ENCODE measurements at places on chromosomes 6 and 20.

DNA sequence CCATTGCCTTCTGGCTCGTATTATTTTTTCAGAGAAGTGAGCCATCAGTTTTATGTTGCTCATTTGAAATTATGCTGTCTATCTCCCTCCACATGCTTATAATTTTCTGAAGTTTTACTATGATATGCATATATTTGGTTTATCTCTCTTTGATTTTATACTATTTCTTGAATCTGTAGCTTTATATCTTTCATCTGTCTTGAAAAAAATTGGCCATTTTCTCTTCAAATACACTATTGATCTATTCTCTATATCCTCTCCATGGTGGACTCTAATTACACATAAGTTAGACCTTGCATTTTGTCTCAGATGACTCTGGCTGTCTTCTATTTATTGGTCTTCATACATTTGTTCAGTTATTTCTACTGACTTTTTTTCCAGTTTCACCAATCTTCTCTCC lies 13.7 kb upstream of the COL19A1 start:
- no peak for DNase-seq

- peak; percentile 62 for DNase-seq
These were observed 367 bp upstream of the PCIF1 start for GRCh38 chr20:45934046-45934585.

GRCh38 chr6:139887275-139887674 lies 512.8 kb upstream of the CITED2 start:
- DNase-seq, result no peak

- no peak for DNase-seq
These were observed 65.9 kb downstream of the PHF20 start for GRCh38 chr20:35837577-35838195.

GRCh38 chr20:56934888-56935287 lies 305.8 kb downstream of the TFAP2C start:
- no peak for DNase-seq

DNA sequence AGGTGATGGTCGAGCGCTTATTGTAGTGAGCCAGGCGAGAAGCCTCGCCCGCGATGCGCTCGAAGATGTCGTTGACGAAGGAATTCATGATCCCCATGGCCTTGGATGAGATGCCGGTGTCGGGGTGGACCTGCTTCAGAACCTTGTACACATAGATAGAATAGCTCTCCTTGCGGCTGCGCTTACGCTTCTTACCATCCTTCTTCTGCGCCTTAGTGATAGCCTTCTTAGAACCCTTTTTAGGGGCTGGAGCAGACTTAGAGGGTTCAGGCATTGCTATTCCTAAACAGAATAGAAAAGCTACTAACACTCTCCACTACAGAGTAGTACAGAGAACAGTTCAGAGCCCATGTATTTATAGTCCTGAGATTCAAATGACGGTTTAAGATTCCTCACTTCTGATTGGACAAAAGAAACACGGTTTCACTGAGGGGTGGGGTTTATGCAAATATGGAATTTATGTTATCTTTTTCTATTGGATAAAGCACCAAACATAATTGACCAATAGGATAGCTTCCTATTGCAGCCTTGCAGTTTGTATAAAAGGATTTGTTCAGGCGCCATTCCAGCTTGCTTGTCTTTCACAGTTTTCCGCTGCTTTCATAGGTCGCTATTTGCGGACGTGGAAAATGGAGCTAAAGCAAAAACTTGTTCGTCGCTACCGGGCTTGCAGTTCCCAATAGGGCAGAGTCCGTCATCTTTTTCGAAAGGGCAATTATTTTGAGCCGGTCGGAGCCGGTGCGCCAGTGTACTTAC lies 43.7 kb upstream of the HFE start:
- no peak for DNase-seq

- no peak for DNase-seq
These were observed 92.4 kb downstream of the PRND start for GRCh38 chr20:4813863-4814695.

DNA sequence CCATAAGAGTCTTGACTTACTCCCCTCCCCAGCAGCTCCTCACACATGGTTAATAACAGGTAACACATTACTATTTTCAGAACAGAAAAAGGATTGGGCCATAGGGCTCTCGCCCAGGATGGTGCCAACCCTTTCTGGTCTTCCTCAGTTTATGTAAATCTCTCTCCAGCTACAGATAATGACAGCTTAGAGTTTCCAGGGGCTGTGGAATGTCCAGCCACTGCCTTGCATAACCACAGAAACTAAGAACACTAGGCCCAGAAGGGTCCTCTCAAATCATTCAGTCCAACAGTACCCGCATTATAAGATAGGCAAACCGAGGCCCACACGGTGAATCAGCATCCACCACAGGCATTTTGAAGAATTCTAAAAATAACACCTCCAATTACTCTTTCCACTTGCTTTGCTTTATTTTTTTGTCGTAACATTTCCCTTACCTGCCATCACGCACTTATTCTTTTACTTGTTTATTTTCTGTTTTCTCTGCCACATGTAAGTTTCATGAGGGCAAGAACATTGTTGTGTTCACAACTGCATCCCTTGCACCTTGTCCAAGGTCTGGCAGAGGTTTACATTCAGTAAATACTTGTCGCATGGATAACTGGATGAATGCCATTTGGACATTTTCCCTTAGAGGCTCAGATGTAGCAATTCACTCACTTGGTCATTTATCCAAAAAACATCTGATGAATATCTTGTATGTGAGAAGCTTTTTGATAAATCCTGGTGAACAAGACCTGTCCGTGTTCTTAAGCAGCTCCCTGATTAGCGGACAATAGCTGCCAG lies 6.4 kb upstream of the SDC4 start:
- DNase-seq, result no peak

DNA sequence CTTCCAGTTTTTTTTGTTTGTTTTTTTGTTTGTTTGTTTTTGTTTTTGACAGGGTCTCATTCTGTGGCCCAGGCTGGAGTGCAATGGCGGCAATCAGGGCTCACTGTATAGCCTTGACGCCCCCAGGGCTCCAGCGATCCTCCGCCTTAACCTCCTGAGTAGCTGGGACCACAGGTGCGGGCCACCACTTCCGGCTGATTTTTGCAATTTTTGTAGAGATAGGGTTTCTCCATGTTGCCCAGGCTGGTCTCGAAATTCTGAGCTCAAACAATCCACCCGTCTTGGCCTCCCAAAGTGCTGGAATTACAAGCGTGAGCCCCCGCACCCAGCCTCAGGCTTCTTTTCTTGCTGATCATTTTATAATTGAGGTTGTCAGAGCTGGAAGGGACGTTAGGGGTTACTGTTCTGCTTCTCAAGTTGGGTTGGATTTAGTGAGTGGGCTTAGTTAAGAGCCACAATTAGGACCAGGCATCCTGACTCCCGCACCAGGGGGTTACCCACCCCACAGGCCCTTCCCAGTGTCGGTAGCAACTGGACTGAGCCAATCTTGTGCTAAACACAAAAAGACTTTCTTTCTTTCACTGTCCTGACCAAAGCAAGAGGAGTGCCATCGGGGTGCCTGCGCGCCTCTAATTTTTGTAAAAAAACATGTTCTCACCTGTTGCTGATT lies 13.1 kb upstream of the ZSCAN9 start:
- no peak for DNase-seq

GRCh38 chr6:18347021-18347577 lies 40.1 kb upstream of the RNF144B start:
- DNase-seq, result no peak

DNA sequence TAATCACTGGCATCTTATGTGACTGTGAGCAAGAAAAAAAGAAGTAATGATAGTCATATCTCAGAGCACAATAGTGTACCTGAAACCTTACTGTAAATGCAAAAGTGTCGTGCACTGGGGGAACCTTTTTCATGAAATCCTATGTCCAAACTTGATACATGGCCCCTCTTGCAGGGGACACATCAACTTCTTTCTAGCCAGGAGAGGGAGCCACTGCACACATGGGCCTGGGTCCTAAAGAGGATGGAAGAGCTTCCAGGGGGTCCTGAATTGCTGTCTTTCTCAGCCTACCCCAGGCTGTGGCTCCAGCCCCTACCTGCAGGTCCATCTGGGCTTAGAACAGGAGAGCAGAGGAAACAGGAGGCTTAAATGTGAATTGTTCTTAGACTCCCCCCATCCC lies 165.7 kb downstream of the SOD2 start:
- no peak for DNase-seq

DNA sequence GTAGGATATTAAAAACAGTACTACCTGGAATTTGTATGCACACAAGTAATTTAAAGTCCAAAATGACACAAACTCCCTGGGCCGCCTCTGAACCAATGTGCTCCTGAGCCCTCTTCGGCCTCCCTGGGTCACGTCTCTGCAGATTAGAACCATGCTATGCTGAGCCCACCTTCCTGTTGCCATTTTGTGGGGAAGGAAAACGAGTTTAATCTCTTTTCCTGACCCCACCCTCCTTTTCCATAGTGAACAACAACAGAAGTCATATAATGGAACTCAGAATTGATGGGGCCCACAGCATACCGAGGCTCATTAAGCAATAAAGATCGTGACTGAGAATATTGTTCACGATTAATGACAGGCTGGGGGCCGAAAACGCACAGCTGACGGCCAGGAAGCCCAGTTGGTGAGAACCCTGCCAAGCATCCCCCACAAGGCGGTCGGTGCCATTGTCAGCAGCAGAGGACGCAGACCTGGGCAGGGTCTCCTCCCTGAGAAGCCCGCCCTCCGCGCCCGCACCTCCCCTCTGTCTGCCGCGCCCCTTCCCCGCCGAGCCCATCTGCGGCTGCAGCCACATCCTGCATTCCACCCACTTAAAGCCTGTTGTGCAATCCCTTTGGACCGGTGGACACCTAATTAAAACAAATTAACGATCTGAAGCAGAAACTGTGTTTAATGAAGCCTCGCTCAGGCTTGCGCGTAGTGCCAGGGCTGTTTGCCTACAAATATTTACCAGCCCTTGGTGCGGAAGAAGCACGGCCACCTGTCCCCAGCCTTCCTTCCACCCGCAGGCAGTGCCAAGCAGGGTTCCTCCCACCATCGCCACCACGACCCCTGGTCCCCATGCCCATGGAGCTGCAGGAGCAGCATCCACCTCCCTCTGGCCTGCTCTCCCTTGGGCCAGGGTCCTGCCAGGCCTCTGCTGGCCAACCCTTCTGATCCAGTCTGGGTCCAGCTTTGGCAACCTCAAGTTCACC lies 68.1 kb downstream of the DLL1 start:
- DNase-seq, result peak; percentile 52

DNA sequence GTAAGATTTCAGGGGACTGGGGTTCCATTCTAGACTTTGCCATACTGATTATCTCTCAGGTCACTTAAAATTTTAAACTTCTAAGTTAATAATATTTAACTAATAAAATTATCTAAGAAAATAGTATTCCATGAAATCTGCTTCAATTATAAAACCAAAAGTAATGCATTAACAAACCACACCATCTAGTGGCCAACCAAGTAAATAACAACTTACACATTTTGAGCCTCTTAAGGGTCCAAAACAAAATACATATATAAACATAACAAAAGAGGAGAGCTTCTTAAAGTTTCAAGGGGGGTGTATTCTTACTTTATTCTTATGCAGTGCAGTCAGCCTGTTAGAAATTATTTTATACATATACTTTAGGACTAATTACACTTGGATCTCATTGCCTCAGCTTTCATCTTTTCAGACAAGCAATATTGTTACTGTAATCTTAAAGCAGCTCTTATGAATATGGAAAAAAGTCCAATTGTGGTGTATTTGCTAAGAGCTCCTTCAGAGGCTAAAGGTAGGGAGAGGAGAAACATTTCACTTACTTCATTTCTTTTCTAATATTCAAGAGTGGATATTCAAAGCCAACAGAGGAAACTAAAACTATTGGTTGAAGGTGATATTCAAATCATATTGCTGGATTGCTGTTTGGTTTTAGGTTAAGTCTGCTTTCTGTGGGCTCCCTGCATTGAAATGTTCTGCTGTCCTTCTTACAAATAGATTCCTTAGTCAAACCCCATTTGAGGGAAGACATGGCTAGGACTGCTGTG lies 199.7 kb upstream of the SIM1 start:
- DNase-seq, result peak; percentile 17

DNA sequence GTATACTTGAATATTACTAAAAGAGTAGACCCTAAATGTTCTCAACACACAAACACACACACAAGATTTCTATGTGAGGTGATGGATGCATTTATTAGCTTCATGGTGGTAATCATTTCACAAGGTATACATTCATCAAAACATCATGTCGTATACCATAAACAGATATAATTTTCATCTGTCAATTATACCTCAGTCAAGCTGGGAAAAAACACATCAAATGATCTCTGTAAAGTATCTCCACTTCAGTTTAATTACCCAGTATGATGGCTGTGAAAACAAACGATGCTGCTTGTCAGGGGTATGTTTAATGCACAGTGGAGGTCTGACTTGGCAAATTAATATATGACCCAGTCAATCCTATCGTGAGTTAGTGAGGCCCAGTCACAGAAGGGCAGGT lies 157.2 kb downstream of the MTFR2 start:
- no peak for DNase-seq

DNA sequence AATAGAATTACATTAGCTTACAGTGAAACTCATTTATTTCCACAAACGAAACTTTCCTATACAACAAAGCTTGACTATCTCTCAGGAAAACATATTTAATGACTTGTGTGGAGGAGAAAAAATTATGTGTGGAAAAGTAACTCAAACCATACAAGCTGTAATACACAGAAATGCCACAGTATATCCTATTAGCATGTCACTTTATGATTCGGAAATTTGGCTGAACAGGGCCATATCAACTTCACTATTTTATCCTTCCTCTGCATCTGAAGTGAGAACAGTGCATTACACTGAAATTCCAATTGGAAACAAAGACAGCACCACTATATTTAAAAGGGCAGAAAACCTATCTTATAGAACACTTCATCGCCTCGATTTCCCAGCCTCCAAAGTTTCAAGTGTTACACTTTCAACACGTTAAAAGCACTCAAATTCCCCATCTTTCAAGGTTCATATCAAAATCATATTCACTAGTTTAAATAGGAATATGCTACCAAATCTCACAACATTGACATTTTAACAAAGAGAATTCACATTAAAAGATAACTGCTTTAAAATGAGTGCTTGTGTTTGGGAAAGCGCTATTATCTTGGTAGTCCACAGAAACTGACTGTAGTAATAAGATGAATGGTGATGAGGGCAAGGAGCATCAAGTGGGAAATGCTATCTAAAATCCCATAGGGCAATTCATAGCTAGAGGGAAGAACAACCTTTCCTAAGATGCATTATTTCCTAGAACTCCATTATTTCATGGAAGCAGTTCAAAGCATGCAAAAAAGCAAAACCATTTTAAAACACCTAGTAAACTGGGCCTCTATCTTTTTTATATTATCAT lies 1.8 kb downstream of the REV3L start:
- DNase-seq, result no peak

DNA sequence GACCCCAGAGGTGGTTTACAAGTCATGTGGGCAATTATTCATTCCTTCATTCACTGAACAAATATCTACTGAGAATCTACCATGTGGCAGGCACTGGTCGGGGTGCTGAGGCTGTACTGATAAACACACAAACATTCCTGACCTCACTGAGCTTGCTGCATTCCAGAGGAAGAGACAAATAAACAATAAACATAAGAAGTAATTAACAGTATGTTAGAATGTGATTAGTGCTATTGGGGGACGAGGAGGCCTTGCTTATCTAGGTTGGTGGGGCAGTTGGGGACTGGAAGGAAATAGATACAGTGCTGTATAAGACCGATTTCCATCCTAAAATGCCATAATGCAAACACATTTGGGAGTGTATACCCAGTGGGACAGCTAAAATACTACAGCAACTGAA lies 44.1 kb downstream of the MAK start:
- no peak for DNase-seq

- no peak for DNase-seq
These were observed 14.7 kb downstream of the HLA-F start for GRCh38 chr6:29737707-29738630.
